ENCODE measurements at places on chromosomes 6 and 20.

- DNase-seq, result no peak
Observed at GRCh38 chr20:52268184-52268749, 76.7 kb upstream of the ZFP64 start.

- DNase-seq, result no peak
Observed at GRCh38 chr20:58941471-58941870, 39.6 kb upstream of the NELFCD start.

DNA sequence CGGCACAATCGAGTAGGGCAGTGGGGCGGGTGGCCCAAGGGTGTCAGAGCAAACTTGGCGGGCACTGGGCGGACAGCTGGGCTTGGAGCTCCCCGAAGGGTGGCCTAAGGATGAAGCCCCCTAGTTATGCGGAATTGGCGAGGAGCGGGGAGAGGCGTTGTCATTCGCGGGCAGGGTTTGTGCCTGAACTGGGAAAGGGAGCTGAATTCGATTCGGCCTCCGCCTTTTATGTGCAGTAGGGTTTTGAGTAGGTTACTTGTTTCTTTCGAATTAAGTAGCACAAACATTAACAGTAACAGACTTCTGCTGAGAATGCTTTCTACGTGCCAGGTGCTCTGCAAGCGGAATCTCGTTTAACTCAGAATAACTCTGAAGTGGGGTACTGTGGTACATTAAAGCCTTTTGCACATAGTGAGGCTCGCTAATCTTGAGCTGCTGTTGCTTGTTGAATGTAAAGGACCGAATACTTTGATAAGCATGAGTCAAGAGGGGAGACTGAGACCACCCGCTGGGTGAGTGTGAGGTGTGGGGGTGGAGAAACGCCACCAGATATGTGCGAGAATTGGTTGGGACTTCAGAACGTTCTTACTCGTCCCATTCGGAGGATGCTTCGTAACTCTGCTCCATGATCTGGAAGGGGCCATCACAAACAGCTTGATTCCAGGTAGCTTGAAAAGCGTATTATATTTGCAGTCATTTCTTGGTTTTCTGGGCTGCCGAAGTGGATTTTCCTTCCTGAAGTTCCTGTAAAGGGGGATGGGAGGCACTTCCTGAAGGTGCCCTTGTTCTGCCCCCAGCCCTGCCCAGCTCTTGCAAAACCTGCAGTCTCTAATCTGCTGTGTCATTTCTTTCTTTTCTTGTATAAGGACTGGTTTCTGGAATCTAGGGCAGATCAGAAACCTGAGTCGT is 833 bp downstream of the RAB5IF start:
- DNase-seq, result no peak

DNA sequence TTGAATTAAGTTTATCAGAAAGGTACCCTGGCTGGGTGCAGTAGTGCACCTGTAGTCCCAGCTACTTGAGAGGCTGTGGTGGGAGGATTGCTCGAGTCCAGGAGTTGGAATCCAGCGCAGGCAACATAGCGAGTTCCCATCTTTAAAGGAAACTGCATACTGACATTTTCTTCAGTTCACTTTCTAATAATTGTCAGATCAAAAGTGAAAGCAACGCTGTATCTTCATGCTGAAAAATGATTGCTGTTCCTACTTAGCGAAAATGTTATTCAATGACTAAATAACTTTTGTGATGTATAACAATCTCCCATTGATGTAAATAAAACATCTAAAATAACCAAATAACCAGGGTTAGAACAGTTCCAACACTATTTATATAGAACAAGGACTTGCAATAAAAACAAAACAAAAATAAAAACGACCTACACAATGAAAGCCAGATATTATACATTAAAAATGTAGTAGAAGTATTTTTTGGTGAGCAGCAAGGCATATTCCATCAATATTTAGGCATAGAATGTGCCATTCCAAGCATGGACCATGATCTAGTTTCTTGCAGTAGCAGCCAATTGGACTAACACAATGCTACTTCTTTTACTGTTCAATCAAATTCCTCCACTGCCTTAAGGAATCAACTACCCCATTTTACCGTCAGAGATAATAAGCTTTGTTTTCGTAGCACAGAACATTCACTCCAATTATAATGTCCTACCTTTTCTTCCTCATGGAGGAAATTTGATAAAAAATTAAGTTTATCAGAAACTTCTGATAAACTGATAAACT is 1.5 kb downstream of the LATS1 start:
- no peak for DNase-seq

GRCh38 chr20:32886652-32887051 is 27.9 kb downstream of the EFCAB8 start:
- no peak for DNase-seq

GRCh38 chr20:51797357-51798025 is 4.8 kb downstream of the SALL4 start:
- no peak for DNase-seq

- no peak for DNase-seq
Observed at GRCh38 chr6:137492289-137493217, 1.6 kb downstream of the OLIG3 start.

DNA sequence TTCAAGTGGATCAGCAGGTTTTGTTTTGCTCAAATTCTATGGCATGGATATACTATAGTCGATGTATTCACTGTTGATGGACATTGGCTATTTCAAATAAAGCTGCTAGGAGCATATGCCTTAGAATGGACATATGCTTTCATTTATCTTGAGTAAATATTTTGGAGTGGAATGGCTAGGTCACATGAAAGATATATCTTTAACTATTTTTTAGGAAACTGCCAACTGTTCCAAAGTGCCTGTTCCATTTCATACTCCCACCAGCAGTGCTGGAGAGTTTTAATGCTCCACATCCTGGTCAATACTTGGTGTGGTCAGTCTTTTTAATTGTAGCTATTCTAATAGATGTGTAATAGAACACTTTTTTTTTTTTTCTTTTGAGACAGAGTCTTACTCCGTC is 81.1 kb upstream of the PIM1 start:
- no peak for DNase-seq

GRCh38 chr20:43977252-43977651 is 62.6 kb downstream of the TOX2 start:
- no peak for DNase-seq

DNA sequence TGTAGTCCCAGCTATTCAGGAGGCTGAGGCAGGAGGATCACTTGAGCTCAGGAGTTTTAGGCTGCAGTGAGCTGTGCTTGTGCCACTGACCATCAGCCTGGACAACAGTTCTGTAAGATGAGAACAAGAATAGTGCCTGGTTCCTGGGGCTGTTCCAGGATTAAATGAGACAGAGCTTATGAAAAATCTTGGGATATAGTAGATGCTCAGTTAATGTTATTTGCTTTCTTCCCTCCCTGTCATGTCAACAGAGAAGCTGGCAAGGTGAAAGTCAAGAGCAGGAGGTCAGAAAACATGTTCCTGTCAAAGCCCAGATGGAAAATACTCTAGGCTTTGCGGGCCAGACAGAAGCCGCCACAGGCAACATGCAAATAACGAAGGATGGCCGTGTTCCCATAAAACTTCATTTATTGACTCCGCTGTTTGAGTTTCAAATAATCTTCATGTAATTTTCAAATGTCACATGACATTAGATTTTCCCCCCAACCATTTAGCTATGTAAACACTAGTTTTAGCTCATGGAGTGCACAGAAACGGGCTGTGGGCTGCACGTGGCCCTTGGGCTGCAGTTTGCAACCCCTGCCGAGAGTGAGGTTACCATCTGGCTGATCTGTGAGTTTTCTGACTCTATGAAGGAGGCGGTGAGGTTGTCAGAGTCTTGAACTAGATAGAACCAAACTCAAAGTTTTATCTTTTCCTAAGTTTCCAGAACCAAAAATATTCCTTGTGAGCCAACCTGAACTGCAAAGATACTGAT is 63.4 kb upstream of the PMEPA1 start:
- DNase-seq, result no peak

Data from NCI-H1436 treated with DMSO at 0.1 percent for 48 hours (cell line).